AG09309 (cell line): ENCODE measurements at places on chromosomes 12 and 14.

DNA sequence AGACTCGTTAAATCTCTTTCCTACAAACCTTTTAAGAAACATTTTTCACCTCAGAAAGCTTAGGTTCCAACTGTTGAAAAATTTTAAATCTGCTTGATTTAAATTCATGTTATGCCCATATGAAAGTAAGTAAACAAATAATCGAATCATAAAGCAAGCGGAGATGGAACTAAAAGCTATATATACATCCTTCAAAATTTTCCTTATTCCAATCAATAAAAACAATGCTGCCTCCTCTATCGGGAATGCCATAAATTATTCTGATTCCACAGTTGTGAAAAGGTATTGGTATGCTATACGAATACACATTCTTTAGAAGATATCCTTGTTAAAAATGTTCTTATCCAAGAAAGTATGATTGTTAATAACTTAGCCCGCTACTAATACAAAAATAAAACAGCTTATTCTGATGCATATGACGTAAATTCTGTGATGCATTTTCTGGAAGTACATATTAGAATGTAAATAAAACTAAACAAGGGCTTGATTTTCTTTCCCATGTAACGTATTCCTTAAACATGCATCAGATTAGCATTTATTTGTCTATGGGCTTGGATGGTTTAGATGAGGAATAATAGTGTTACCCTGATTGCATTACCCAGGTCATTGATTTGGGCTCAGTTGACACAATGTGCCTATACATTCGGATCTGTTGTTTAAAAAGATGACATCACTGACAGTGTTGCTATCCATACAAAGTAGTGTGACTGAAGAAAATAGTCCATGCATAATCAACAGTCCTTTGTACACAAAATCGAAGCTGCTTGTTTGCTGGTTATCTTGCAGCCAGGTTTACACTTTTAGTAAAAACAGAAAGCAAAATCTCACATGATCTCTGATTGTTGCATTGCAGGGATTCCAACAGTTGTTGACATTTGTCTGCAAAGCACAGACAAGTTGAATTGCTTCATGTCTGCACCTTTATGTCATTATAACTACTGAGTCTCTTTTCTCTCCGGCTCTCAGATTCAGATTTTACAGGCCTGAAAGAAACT, 656 bp upstream of the DTD2 start:
- no peak for DNase-seq

DNA sequence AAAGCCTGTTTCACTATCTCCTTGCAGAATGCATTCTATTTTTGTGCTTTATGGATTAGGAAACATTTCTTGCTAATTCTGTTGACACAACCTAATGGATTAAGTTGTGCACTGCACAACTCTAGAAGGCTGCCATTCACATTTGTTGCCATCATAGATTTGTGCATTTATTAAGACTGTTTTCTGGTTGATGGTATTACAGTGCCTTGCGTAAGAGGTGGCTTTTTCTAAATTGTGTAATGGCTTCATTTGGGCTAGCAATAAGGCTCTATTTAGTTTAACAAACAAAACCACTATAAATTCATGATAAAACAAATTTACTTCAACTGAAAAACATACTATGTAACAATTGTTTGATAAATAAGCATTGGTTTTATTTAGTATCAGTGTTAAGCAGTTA, 175.9 kb downstream of the TRHDE start:
- DNase-seq: no peak

DNA sequence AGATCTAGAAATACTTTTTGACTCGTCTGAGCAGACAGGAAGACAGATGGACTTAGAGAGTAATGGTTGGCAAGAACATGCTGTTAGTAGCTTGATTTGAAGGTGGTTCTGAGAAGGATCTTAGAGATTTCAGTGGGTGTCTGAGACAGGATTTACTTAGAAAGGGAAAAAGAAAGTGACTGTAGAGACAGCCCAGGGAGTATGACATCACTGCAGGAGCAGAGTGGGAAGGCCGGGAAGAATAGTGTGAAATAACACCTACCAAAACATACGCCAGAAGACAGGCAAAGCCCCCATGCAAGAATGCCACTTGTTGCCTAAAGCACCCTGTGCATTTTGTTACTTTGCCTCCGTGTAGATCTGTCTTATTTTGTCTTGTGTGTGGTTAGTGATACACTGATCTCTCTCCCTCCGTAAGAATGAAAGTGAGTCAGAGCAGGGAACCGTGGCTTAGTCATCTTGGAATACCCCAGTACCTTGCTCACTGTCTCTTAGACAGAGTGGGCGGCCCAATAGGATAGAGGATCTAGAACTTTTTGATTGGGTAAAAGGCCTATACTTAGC, 161.3 kb upstream of the IFNG-AS1 start:
- DNase-seq: peak; percentile 82

DNA sequence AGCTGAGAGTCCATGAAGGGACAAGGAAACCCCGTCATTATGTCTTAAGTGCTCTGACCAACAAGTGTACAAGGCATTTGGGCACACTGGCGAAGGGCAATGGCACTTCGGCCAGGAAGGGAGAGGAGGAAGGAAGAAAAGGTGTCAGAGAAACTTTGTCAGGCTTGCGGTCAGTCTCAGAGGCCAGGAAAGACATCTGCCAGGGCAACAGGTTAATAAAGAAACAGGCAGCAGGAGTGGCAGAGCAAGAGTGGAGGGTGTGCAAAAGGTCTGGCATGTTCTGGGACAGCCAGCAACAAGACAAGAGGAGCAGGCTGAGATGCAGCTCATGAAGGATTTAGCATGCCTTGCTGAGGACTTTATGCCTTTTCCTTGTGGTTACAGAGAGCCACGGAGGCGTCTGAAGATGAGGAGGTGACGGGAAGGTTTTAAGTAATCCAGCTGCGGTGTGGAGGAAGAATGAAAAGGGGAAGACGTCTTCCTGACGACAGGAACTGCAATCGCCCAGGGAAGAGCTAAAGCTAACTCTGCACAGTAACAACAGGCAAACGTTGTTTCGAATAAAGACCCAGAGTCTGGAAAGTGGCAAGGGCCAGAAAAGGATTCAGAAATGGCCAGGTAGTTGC, 13.1 kb downstream of the APPL2 start:
- DNase-seq: no peak

GRCh38 chr14:69612014-69612782, 802 bp downstream of the SUSD6 start:
- DNase-seq: no peak

- DNase-seq: no peak
Observed at GRCh38 chr12:121595520-121595919, 14.7 kb upstream of the KDM2B start.

GRCh38 chr12:132506328-132507160, 16.6 kb downstream of the FBRSL1 start:
- DNase-seq: no peak

- DNase-seq: no peak
Observed at GRCh38 chr12:88472775-88473174, 107.5 kb downstream of the KITLG start.

DNA sequence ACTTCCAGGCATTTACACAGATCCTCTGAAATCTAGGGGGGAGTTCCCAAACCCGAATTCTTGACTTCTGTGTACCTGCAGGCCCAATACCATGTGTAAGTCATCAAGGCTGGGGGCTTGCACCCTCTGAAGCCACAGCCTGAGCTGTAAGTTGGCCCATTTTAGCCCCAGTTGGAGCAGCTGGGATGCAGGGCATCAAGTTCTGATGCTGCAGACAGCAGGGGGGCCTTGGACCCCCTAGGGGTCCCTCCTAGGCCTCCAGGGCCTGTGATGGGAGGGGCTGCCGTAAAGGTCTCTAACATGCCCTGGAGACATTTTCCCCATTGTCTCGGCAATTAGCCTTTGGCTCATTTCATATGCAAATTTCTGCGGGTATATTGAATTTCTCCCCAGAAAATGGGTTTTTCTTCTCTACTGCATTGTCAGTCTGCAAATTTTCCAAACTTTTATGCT, 59.5 kb downstream of the LRIG3 start:
- no peak for DNase-seq

- DNase-seq: no peak
Observed at GRCh38 chr12:49779581-49779980, 38.2 kb downstream of the TMBIM6 start.
